CD8-positive, alpha-beta memory T cell (primary cell): ENCODE measurements at places on chromosomes 16 and 17. TPM values are rescaled to one million over a fixed set of nuclear protein-coding genes. Genes with fewer than 3 reads are reported as not detected.
A peak's percentile ranks its signal among the peaks of the same experiment; 100 is the strongest.

Gene TPSG1
- not detected for polyA plus RNA-seq

Gene ODF4
- polyA plus RNA-seq: not detected

Gene DHRS7C
- polyA plus RNA-seq: not detected

Gene KRT40
- not detected for polyA plus RNA-seq

Gene B4GALNT2
- not detected for polyA plus RNA-seq

GRCh38 chr17:30393491-30393890 is 14.8 kb downstream of the CPD start:
- no peaks in the 10 kb centered on the region for H3K36me3 ChIP-seq
- no peak for DNase-seq
- no peak overlapping the region for H3K27ac ChIP-seq
- no peaks in the 10 kb centered on the region for H3K4me1 ChIP-seq
- H3K27me3 ChIP-seq: no peaks in the 10 kb centered on the region

DNA sequence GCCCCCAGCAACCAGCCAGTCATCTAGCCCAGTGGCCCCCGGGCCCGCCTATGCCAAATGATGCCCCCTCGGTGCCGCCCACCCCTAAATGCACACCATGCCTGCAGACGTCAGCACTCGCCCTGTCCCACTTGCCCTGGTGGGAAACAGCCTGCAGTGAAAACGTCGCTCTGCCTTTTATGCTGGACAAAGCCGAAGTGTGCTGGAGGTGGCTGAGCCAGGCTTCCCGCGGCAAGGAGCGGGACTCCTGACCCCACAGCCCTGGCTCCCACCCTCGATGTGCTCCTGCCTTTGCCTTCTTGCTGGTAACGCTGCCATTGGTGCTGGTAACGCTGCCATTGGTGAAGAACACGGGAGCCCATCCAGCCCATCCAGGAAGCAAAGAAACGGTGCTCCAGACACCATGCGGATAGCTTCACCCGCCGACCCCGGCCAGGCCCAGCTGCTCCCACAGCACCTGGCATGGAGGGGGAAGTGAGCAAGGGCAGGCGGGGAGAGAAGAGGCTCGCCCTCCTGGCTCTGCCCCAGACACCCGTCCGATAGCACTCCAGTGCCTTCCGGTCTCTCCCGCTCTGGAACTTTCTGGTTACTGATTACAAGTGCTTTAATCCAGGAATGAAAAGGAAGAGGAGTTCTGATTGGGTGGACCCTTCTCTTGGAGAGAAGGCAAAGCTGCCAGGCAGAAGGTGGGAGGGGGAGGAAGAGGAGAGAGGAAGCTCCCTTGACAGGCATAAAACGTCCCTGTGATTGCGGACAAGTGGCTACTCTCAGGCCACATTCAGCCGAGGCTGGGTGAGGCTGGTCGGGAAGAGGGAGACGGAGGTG is 4.0 kb upstream of the BAIAP2 start:
- no peak for DNase-seq
- no peaks in the 10 kb centered on the region for H3K27me3 ChIP-seq

DNA sequence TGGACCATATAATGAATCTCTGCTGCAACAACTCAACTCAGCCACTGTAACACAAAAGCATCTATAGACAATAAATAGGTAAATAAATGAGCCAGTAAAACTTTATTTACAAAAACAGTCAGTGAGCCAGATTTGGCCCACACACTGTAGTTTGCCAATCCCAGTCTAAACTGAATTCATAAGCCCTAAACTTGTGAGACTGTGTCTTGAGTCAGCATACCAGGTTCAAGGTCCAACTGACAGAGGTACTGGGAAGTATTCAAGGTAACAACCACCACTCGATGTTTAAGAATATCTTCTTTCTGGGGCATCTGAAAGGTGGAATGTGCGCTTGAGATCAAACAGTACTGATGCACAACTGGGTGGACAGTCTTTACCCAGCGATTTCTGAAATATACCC is 94.2 kb downstream of the HELZ start:
- H3K27me3 ChIP-seq: no peaks in the 10 kb centered on the region
- H3K36me3 ChIP-seq: peaks cover 17% of the 10 kb centered on the region
- no peaks in the 10 kb centered on the region for H3K4me1 ChIP-seq
- H3K27ac ChIP-seq: no peak overlapping the region

GRCh38 chr17:77908501-77908900 is 50.0 kb upstream of the TNRC6C start:
- peaks cover 6% of the 10 kb centered on the region for H3K27me3 ChIP-seq
- H3K4me1 ChIP-seq: no peaks in the 10 kb centered on the region
- no peak overlapping the region for H3K27ac ChIP-seq
- no peak overlapping the region for H3K4me3 ChIP-seq

DNA sequence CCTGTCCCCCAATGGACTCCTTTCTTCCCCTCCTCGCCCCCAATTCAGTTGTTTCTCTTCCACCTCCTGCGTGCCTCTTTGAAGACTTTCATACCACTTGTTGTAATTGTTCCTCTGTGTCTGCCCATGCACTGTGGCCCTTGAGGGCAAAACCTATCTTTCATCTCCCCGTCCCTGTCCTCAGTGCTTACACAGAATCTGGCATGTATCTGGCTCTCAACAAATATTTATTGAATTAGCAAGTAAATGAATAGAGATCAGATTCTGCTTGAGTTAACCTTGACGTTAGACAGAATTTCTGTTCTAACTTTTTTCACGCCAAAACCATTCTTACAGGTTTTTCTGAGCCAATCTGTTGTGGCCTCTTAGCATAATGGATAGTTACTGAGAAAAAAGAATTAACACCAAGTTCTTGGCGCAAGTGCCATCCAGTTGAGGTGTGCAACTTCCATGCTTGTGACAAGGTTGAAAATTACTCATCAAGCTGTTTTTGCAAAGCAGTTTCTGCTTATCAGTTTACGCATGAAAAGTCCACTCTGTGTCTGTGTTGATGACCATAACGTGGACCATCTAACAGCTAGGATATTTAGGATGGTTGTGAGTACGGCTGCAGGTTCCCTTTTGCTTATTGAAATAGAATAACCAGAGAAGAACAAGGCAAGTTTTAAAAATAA is 215.1 kb downstream of the PRKCA start:
- no peaks in the 10 kb centered on the region for H3K36me3 ChIP-seq
- no peak overlapping the region for H3K4me3 ChIP-seq
- H3K27me3 ChIP-seq: no peaks in the 10 kb centered on the region
- H3K27ac ChIP-seq: no peak overlapping the region
- no peaks in the 10 kb centered on the region for H3K4me1 ChIP-seq

- DNase-seq: no peak
- H3K27ac ChIP-seq: no peak overlapping the region
- H3K4me1 ChIP-seq: no peaks in the 10 kb centered on the region
- H3K36me3 ChIP-seq: no peaks in the 10 kb centered on the region
- H3K4me3 ChIP-seq: no peak overlapping the region
These were observed 27.7 kb downstream of the RTN4RL1 start for GRCh38 chr17:1997289-1997926.

- no peak for DNase-seq
- no peaks in the 10 kb centered on the region for H3K27me3 ChIP-seq
- H3K4me1 ChIP-seq: peaks cover 37% of the 10 kb centered on the region
- H3K36me3 ChIP-seq: no peaks in the 10 kb centered on the region
- no peak overlapping the region for H3K4me3 ChIP-seq
- H3K27ac ChIP-seq: no peak overlapping the region
These were observed 4.4 kb upstream of the ACTG1 start for GRCh38 chr17:81517009-81517338.

DNA sequence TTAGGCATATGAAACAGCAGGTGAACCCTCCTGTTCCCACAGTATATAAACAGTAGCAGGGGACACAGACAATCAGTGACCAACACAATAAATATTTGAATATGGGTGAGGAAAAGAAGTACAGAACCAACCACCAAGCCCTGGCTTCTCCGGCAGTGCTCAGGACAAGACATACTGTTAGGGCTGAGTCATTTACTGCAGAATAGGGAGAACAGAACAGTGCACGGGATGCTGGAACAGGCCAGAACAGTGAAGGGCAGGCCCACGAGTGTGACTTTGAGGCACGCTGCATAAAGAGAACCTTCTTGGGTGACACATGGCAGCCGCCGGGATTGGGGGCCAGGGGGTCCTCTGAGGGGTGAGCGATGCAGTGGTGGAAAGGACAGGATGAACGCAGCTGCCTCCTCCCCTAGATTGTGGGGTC is 160.4 kb downstream of the CMIP start:
- H3K36me3 ChIP-seq: peaks cover 12% of the 10 kb centered on the region
- DNase-seq: no peak
- H3K4me3 ChIP-seq: no peak overlapping the region
- no peak overlapping the region for H3K27ac ChIP-seq

GRCh38 chr16:73670836-73671820 is 623.2 kb upstream of the ZFHX3 start:
- no peaks in the 10 kb centered on the region for H3K4me1 ChIP-seq
- H3K36me3 ChIP-seq: no peaks in the 10 kb centered on the region
- no peak for DNase-seq
- H3K27me3 ChIP-seq: no peaks in the 10 kb centered on the region
- H3K4me3 ChIP-seq: no peak overlapping the region
- no peak overlapping the region for H3K27ac ChIP-seq

DNA sequence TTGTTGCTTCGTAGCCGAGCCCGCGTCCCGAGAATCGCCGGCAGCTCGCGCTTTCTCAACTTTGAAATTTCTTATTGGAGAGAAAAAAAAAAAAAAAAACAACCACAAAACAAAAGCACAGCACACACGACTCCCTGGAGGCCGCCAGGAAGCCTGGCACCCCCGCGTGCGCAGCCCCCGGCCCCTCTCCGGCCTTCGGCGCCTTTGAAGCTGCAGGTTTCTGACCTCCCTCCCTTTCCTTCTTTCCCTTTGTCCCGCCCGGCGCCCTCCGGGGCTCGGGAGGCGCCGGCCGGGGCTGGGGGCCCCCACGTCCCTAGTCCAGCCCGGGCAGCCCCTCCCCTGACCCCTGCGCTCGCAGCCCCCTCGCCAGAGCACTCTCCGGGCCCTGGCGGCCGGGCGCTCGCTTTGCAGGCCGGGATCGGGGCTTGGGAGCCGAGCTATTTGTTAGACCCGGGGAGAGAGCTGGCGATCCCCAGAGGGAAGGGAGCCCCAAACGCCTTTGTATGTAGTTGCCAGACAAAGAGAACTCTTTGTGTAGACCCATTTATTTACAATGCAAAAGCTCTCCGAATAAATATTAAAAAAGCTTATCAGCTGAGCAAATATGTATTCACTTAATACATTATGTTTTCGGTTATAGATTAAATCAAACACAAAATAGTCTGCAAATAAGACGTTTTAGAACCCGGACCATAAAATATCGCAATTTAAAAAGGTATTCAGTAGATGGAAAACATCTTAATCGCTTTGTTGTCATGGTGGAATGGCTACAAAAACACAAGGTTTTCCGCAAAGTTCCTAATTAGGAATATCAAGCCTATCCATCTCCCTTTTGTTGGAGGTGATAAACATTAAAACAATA is 2.3 kb downstream of the BAHCC1 start:
- peak overlapping the region; percentile 12 for H3K4me3 ChIP-seq
- no peaks in the 10 kb centered on the region for H3K36me3 ChIP-seq
- peaks cover 84% of the 10 kb centered on the region for H3K27me3 ChIP-seq
- peaks cover 57% of the 10 kb centered on the region for H3K4me1 ChIP-seq
- no peak for DNase-seq
- no peak overlapping the region for H3K27ac ChIP-seq

GRCh38 chr17:19004421-19005136 is at the start of gene FAM83G:
TSS of gene FAM83G (minus strand) at chr17:19004764. CDS start at chr17:19004041, 723 bp downstream.
- peak; percentile 79 for DNase-seq
- no peaks in the 10 kb centered on the region for H3K36me3 ChIP-seq
- peaks cover 36% of the 10 kb centered on the region for H3K4me1 ChIP-seq

DNA sequence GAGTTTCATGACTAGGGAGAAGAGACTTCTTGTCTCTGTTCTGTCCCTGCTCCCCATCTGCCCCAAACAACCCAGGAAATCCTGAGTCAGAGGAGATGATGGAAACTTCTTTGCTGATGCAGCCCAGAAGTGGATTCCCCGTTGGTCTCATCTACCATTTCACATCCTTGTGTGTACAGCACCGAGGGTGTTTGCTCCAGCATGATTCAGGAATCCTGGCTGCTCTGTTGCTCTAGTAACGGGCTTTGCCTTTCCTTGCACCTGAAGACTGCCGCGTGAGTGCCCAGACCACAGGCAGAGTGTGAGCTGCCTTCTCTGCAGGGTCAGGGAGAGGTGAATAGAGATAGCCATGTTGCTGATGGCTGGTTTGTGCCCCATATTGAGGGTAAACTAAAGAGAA is 408.4 kb downstream of the CPPED1 start:
- no peaks in the 10 kb centered on the region for H3K4me1 ChIP-seq
- H3K27ac ChIP-seq: no peak overlapping the region
- no peak for DNase-seq
- no peaks in the 10 kb centered on the region for H3K36me3 ChIP-seq
- no peak overlapping the region for H3K4me3 ChIP-seq

GRCh38 chr17:57477522-57478362 is 221.4 kb downstream of the MSI2 start:
- H3K27ac ChIP-seq: no peak overlapping the region
- no peak overlapping the region for H3K4me3 ChIP-seq
- no peaks in the 10 kb centered on the region for H3K27me3 ChIP-seq

DNA sequence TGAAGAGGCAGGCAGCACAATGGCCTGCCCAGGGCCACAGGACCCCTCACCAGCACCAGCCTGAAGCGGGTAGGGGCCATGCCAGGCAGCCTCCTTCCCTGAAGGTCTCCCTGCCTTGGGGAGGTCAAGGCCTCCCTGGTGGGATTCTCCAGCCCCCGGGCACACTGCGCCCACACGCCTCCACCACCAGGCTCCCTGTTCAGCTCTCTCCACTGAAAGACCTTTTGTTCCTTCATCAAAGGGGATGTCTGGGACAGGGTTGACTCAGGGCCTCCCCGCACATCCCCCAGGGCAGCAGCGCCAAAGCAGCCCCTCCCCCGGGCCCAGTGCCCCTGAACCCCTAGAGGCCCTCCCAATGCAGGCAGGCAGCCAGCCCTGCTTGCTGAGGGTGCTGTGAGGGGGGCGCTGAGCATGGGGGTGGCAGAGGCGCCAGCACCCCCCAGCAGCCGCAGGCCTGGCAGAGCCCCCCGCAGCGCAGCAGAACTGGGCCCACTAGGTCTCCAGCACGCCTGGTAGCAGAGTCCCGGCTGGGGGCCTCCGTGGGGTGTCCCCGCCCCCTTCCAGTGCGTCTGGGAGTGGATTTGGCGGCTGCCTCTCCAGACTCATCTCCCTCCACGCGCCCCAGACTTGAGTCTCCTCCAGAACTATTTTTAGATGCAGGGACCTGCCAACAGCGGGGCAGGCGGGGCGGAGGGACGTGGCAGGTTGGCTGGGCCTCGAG is 13.1 kb downstream of the BCAR1 start:
- H3K27me3 ChIP-seq: no peaks in the 10 kb centered on the region
- DNase-seq: no peak
- H3K36me3 ChIP-seq: no peaks in the 10 kb centered on the region
- H3K4me3 ChIP-seq: no peak overlapping the region

DNA sequence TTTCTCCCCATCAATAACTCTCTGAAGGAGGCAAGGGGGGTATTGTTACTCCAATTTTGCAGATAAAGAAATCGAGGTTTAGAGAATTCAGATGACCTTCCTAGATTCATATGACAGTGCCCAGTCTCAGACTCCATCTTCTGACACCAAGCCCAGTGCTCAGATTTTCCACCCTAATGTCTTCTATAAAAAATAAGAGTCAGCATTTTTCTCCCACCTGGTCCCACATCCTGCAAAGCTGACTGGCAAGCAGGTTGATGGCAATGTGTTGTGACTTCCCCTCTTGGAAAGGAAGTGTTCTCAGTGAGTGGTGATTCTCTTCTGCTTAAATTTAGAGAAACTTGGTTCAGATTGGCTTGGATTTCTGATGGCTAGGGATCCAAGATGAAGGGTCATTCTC is 129.4 kb downstream of the SOX9 start:
- H3K27ac ChIP-seq: no peak overlapping the region
- DNase-seq: no peak
- no peaks in the 10 kb centered on the region for H3K4me1 ChIP-seq
- H3K36me3 ChIP-seq: no peaks in the 10 kb centered on the region
